ENCODE measurements at places on chromosomes 13 and 19.

GRCh38 chr13:98339684-98340425 is 162.8 kb upstream of the RNF113B start:
- DNase-seq = no peak

DNA sequence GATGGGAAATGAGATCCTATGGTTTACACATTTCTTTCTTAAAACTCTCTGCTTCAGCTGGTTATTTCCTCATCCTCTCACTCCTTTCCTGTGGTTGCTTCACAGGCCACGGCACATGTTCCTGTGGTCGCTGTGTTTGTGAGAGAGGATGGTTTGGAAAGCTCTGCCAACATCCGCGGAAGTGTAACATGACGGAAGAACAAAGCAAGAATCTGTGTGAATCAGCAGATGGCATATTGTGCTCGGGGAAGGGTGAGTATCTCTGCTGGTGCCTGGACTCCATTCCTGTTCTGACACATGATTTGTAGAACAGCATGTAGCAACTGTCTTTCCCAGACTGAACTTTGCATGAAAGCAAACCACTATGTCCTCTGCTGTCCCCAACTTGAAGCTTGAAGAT is 254.2 kb downstream of the ITGBL1 start:
- DNase-seq = no peak

DNA sequence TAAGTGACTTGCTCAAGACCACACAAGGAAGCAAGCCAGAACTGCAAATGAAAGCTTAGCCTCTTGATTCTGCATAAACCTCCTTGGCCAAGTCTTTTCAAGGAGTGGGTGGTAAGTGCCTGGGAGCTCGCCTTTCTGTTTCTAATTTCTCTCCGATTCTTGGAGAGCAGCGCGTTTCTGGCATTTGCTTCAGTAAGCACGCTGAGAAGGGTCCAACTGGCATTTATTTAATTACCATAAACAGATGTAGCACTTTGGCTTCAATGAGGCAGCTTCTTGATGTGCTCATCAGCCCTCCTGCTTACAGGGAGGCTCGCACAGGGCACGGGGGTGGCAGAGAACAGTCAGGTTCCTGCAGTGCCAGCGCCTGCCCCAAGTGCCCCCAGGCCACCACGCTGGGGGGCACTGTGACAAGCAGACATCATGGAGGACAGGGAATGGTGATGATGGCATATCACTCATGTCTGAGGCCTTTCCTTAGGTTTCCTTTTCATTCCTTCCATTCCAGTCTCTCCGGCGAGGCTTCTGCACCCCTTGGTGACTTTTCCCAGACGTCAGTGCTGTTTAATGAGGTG is 13.3 kb downstream of the SIAH3 start:
- no peak for DNase-seq

GRCh38 chr19:50349277-50350057 is 16.0 kb downstream of the NAPSA start:
- no peak for DNase-seq

DNA sequence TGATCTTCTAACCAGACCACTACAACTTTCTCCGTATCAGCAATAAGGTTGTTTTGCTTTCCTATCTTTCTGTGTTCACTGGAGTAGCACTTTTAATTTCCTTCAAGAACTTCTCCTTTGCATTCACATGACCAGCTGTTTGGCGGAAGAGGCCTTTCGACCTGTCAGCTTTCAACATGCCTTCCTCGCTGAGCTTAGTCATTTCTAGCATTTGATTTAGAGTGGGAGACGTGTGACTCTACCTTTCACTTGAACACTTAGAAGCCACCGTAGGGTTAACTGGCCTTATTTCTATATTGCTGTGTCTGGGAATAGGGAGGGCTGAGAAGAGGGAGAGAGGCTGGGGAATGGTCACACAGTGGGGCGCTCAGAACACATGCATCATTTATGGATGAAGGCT is 104.7 kb downstream of the TUBGCP3 start:
- DNase-seq = no peak

- no peak for DNase-seq
These were observed 121.6 kb upstream of the SGCG start for GRCh38 chr13:23059173-23059572.

DNA sequence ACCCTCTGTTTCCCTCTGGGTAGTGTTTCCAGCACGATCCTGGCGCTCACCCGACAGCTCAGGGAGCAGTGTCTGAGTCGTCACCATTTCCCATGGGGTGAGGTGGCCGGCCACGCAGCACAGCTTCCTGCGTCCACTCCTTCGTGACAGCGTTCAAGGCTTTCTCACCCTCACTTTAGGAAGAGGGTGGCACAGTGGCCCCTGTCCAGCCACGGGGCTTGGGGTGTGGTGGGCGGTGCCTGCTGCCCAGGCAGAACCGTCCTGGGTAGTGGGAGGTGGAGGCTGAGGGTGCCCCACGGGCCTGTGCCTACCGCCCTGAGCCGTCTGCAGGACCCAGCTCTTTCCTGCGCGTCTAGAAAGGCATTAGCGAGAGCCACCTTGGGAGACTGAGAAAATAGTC is 21.9 kb downstream of the LAMP1 start:
- no peak for DNase-seq

- DNase-seq = no peak
These were observed 640.1 kb upstream of the KLF12 start for GRCh38 chr13:74774264-74774663.

DNA sequence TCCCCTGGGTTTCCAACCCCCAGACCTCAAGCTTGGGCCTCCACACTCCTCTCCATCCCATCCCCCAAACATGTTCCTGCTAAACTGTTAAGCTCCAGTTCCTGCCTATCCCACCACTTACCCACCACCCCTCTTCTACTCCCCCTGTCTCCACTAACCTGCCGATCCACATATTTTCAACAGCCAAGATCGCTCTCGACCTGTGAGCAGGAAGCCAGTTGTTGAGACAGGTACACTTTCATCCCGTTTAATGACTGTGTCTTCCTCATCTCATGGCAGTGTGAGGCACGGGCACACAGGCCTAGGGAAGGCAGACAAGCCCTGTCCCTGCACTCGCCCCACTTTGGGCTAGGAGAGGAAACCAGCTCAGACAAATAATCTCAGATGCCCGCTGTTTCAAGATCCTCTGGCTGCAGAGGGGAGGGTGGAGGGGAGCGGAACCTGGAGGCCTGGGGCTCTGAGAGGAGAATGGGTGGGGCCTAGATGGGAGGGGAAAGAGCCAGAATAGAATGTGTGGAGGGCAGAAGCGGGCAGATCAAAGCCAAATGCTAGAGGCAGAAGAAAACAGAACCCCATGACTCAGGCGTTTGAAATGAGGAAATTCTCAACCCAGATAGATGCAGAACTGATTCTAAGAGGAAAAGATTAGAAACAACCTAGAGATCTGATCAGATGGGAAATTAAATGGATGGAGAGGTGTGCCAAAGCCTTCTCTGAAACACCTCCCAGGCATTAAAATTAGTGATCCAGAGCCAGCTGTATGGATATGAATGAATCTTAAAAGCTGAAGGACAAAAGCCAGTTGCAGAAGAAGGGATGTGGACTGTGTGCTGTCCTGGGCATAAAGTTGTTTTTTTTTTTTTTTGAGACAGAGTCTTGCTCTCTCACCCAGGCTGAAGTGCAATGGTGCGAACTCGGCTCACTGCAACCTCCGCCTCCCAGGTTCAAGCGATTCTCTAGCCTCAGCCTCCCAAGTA is 16.9 kb upstream of the CYP2S1 start:
- DNase-seq = peak; percentile 67

GRCh38 chr19:31160336-31160926 is 188.8 kb downstream of the TSHZ3 start:
- no peak for DNase-seq

All from neural progenitor cell (in vitro differentiated cells).